ENCODE measurements at places on chromosomes 12 and 14.

GRCh38 chr12:85834378-85834777 is 1.8 kb downstream of the RASSF9 start:
- peak; percentile 20 for DNase-seq

DNA sequence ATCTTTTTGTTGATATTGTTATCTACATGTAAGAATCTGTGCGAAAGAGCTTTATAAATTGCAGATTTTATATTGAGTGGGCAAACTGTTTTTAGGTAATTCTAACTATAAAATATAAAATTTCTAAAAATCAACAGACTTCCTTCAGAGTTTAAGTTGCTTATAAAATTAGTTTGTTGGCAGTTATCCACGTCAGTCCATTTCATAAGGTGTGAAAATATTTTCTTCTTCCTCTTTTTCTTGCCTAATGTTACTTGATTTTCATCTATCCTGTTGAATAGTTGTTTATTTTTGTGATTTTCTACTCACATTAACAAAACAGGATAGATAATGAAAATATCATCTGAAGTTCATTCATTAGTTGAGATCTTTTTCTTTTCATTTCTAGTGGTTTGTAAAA is 58.0 kb downstream of the RASSF8 start:
- no peak for DNase-seq

- no peak for DNase-seq
Measured at GRCh38 chr14:69500736-69501135, 16.2 kb downstream of the PLEKHD1 start.

DNA sequence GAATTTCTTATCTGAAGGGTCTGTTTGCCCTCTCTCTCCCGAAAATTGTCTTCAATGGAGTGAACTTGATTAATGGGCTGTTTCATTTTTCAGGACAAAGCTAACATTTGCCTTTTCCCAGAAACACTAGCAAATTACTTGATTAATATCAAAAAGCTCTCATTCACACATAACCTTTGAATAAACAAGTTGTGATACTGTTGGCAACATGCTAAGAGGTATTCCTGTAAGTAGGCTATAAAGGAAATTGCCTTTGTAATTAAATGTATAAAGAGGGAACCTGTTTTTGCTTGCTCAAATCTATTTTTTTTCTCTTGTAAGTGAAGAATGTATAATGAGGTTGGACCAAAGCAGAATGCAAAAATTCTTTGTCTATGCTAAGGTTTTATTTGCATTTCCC is 457.2 kb downstream of the TMTC2 start:
- no peak for DNase-seq

DNA sequence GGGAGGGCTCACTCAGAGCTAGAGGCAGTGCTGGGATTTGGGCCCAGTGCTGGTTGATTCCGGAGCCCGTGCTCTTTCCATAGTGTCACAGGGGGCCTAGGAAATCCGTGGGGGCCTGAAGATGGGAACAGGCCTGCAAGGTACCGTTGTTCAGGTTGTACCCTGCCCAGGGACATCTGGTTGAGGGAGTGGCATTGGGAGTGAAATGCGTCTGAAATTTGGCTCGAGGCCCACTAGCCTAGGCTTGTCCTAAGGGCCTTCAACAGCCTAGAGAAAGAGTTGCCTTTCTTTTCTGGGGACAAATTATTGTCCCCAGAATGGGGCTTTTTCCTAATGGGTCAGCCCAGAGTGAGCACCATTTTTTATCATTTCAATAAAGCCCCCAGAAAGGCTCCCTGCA is 26.4 kb upstream of the FAM222A start:
- DNase-seq, result no peak

- peak; percentile 62 for DNase-seq
Measured at GRCh38 chr14:89866458-89866857, 88.1 kb downstream of the EFCAB11 start.

DNA sequence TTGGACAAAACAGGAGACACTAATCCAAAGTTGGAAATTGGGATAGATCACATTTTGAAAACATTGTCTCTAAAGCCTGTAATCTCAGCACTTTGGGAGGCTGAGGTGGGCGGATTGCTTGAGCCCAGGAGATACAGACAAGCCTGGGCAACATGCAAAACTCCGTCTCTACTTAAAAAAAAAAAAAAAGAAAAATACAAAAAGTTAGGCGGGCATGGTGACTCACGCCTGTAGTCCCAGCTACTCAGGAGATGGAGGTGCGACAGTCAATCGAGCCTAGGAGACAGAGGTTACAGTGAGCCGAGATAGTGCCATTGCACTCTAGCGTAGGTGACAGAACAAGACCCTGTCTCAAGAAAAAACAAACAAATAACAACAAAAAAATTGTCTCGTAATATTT is 152.1 kb downstream of the MGAT4C start:
- DNase-seq, result peak; percentile 53

DNA sequence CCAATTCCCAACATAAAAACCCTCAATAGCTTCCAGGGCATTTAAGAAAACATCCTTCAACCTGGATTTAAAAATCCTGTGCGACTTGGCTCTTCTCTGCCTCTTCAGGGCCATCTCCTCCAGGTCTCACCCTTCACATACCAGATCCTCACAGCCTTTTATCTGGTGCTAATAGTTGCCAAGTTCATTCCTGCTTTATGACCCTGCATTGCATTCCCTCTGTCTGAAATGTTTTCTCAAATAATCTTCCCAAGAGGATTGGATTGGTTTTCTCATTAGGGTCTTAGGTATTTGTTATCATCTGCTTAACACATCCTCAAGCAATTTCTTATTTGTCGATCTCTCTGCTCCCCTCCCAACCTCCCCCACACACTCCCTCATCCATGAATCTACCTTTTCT is 832.0 kb downstream of the GALC start:
- DNase-seq, result no peak

GRCh38 chr12:127984386-127985055 is 282.4 kb upstream of the TMEM132C start:
- no peak for DNase-seq

GRCh38 chr14:34692348-34692747 is 22.0 kb downstream of the CFL2 start:
- DNase-seq, result no peak

GRCh38 chr12:46376579-46376978 is 4.0 kb upstream of the SLC38A2 start:
- DNase-seq, result no peak

DNA sequence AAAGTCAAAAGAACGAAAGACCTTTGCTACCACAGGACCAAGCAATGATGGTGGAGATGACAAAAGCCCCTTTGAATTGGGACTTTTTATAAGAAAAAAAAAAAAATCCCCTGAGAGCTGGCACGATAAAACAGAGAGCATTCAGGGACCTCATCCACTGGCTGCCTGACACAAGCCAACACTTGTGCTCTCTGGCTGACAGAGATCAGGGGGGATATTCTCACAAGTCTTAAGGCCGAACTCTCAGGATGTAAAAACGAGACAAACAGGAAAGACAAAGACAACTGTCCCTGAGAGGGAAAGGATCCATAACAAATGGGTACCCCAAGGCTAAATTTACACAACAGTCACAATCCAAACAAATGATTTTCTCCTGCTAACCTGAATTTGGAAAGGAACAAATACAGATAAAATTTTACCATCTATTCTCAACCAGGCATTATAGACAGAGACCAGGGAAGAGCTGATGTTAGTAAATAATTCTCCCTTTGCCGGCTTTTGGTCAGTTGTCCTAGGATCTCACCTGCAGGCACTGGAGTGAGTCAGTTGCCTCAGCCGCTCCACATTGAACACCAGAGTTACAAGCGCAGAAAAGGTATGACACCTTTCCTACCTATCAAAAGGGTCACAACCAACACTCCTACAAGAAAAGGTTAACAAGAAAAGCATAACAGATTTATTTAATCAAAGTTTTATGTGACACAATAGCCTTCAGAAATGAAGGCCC is 37.9 kb upstream of the GARIN6 start:
- no peak for DNase-seq

- no peak for DNase-seq
Measured at GRCh38 chr12:82682326-82682725, 4.4 kb upstream of the TMTC2 start.

GRCh38 chr14:92585981-92586937 is 72.7 kb downstream of the RIN3 start:
- peak; percentile 49 for DNase-seq

GRCh38 chr12:45688183-45688582 is 41.3 kb upstream of the ARID2 start:
- no peak for DNase-seq

DNA sequence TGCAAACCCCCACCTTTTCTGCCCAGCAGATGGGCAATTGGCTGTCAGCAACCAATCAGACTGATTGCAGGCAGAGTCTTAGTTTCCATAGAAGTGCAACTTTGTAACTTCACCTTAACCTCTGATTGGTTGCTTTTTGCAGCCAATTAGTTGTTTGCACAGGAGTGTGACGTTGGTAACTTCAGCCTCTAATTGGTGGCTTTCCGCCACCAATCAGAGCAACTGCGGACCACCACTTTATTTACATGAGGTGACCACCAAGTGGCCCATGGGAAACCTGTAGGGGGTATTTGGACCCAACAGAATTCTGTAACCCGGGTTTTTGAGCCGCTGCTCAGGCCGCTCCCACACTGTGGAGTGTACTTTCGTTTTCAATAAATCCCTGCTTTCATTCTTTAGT is 32.3 kb downstream of the CDKN1B start:
- no peak for DNase-seq

- peak; percentile 39 for DNase-seq
Measured at GRCh38 chr12:25583545-25583944, 30.5 kb upstream of the LMNTD1 start.

DNA sequence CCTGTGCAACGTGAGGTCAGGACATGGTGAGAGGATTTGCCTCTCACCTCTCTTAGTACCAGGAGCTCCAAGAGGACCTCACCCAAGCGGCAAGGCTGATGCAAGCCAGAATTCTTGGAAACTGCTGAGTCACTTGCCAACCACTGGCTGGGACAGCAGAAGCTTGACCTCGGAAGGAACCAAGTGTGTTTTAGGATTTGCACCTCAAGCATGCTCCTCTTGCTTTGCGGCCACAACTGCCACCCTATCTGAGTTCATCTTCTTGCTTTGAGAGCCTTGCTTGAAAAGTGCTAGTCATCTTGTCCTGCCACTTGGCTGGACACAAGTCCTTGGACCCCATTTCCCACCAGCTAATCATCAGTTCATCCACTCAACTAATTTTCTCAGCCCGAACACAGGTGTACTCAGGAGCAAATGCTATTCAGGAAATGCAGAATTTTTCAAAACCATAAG is 195.8 kb downstream of the SLC25A21 start:
- DNase-seq, result peak; percentile 81

GRCh38 chr14:105150368-105151083 is 18.1 kb downstream of the JAG2 start:
- DNase-seq, result no peak

DNA sequence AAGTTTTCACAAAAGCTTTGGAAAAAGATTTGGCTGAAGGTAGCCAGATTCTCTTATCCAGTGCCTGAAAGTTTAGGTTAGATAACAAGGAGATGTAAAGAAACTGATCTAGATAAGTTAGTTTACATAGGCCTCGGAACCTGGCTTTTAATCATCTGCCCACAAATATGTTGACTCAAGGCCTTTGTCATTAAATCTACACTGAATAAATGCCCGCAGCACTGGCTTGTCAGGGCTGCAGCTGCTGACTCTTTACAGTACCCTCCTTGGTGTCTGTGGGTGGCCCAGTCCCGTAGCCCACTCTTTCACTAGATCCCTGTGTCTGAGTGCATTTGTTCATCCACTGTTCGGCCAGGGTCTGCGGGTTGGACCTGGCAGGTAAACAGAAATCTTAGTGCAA is 58.0 kb downstream of the TMEM116 start:
- peak; percentile 5 for DNase-seq

DNA sequence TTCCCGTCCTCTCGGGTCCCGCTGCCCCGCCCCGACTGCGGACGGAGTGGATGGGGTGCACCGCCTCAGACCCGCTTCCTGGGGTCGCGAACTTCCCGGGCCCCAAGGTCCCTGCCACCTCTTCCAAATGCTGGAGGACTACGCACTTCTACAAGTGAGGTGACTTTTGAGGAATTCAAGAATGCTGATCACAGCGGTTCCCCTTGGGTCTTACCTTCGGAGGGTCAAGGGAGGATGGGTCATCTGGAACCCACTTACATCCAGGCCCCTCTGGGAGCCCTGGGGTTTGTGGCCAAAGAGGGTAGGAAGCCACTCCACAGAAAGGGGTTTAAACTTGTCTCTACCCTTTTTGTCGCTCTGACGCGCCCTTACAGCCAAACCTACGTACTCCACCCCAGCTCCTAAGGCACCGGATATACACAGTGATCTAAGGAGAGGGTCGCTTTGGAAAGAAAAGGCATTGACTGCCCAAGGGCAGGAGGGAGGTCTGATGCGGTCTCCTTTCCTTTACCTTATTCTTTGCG is 532 bp upstream of the PRKD1 start:
- no peak for DNase-seq

DNA sequence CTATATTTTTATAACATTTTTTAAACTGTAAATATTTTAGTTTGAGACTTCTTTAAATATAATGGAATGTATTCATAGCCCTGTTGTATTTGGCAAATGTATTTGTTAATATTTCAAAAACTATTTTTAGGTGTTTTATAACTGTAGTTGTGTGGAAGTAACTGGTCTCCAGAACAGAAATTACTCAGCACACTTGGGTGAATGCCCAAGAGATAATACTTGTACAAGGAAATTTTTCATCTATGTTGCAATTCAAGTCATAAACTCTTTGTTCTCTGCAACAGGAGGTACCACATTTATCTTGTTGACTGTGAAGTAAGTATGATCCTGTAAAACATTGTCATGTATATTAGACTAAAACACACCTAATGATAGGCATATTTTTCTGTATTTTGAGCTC is 72.8 kb downstream of the SLCO1B3 start:
- peak; percentile 43 for DNase-seq

DNA sequence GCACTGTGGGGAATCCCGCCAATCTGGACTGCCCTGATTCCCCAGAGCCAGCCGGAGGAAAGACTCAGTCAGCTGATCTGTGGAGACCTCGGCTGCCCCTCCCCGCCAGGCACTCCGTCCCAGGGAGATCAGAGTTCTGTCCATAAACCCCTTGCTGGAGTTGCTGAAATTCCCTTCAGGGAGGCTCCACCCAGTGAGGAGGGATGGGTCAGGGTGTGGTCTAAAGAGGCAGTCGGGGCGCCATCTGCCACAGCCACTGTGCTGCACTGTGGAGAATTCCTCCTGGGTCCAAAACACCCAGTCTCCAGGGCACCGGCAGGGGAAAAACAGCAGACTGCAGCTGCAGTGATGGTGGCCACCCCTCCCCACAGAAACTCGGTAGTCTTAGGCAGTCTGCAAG is 1922.3 kb upstream of the FLRT2 start:
- DNase-seq, result no peak

DNA sequence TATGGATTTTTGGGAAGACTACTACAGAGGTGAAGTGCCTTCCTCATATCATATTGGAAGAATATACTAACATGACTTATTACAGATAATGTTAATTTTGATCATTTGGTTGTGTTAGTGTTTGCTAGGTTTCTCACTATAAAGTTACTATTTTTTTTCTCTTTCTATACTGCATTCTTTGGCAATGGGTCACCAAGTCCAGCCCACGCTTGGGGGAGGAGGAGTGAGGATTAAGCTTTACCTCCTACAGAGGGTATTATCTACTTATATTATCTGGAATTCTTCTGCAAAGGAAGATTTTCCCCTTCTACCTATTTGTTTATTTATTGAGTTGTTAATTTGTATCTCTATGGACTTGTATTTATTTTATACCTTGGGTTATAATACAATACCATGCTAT is 31.5 kb downstream of the SCN8A start:
- no peak for DNase-seq

- peak; percentile 84 for DNase-seq
Measured at GRCh38 chr14:100988411-100988900, 84.9 kb upstream of the RTL1 start.
